ENCODE measurements at places on chromosomes 5 and 9.

- DNase-seq, result no peak
Measured at GRCh38 chr5:79971156-79971555, 19.9 kb downstream of the MTX3 start.

DNA sequence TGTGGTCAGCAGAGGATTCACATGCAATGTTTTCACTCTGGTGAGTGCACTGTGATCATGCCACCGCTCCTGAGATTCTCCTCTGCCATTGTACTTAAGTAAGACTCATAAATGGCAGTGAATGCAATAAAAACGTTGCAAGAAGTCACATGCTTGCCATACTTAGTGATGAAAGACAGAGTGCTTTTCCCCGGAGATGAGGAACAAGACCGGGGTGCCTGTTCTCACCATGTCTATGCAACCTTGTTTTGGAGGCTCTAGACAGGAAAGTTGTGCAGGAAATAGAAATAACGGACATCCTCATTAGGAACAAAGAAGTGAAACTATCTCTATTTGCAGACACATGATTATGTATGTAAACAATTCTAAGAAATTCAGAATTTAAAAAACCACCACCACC is 84.7 kb upstream of the IRX2 start:
- DNase-seq, result no peak

DNA sequence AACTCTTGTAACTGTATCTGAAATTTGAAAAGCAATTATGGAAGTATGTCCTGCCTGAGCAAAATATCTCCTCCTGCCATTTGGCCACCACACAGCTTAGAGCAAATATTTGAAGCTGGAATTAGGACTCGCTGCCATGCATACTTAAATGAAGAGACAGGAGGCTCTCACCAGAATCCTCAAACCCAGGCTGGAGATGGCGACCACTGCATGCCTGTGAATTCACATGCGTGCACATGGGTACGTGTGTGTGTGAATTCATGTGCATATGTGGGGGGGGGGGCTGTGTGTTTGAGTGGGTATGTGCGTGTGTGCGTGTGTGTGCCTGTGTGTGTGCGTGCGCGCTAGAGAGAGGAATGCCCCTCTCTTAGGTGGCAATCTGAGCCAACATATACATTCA is 84.1 kb upstream of the IRX1 start:
- no peak for DNase-seq

GRCh38 chr5:174418809-174419539 is 305.4 kb upstream of the MSX2 start:
- DNase-seq, result peak; percentile 42

GRCh38 chr5:28313953-28314352 is 1275.6 kb upstream of the CDH9 start:
- no peak for DNase-seq

- DNase-seq, result no peak
Measured at GRCh38 chr9:123168586-123168985, 99.8 kb downstream of the STRBP start.

DNA sequence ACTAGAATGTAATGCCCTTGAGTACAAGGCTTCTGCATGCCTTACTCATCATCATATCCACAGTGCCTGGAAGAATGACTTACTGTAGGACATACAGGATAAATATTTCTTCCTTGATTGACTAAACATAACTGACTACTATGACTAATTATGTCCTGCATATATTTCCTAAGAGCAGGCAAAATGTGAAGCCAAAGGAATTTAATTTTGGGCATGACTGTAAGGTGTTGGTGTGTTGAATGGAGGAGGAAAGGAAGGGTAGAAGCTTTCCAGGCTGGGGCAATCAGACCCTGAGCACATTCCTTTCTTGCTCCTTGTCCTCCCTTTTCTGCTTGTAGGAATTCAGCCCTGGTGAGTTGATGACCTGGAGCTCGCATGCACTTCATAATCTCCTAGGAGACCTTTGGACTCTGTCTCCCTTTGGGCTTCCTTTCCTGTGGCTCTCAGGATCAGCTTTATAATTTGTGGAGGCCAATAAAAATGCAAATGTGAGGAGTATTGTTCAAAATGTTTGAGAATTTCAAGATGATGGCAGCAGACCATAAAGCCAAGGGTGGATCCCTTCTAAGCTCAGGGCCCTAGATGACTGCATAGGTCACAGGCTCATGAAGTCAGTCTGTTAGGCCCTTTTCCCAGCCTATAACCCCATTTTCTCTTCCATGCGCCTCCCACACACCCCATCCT is 174.0 kb downstream of the HMHB1 start:
- DNase-seq, result no peak

DNA sequence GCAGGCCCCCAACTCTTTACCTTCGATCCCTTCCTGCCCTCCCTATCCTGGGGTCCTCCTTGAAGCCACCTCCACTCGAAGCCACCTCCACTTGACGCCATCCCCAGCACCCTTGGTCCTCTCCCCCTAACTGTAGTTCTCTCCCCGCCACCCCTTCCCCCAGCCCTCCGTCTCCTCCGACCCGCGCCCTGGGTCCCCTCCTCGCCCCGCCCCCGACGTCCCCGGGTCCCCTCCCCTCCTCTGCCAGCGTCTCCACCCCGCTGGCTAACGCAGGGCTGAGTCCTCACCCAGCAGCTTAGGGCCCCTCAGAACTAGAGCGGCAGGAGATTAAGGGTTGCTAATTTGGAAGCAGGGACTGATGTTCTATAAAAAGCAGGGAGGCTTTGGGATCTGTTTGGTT is 30.6 kb upstream of the ANKRD33B start:
- DNase-seq, result peak; percentile 96

DNA sequence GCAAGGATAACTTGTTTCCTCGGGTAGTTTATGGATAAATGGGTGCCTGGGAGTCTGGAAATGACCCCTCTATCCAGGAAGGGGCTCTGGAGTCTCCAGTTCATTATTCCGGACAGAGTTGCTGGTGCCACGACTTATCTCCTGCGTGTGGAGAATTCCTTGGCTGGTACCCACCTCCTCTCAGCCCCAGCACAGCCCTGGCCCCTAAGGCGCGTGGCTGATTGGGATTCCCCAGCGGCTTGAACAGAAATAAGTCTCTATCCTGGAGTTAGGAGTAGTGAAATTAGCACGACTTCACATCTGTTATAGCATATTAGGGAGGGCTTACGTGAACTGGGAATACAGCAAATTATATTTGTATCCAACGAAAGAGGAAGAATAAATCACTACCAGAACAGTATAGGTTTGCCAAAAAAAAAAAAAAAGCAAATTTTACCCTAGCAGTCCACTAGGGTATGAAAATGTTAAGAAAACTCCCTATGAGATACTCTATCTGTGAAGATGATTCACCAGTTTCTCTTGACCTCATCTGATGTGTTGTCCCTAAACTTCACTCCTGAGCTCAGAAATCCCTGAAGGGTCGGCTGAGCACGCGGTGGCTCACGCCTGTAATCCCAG is 172.5 kb upstream of the OTULINL start:
- DNase-seq, result no peak

DNA sequence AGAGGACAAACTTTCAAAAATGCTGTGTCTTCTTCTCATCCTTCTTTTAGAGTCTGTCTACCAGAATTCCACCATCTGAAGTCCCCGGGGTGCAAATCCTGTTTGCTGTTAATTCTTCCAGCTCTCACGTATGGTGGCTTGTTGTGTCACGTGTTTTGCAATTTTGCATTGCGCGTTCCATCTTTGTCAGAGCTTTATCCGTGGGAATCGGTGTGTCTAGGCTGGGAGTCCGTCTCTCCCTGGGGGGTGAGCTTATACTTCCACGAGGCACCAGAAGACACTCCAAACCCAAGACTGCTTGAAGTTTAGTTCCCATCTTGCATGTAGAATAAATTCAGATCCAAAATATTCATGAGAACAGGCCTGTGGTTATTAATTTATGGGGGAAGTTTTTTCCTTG is 6.1 kb upstream of the FIBCD1 start:
- no peak for DNase-seq

GRCh38 chr5:66909364-66909763 is 287.2 kb downstream of the CD180 start:
- DNase-seq, result no peak

- DNase-seq, result no peak
Measured at GRCh38 chr5:95809414-95809960, 13.0 kb downstream of the GLRX start.

GRCh38 chr9:20742833-20743232 is 58.8 kb downstream of the FOCAD start:
- no peak for DNase-seq

DNA sequence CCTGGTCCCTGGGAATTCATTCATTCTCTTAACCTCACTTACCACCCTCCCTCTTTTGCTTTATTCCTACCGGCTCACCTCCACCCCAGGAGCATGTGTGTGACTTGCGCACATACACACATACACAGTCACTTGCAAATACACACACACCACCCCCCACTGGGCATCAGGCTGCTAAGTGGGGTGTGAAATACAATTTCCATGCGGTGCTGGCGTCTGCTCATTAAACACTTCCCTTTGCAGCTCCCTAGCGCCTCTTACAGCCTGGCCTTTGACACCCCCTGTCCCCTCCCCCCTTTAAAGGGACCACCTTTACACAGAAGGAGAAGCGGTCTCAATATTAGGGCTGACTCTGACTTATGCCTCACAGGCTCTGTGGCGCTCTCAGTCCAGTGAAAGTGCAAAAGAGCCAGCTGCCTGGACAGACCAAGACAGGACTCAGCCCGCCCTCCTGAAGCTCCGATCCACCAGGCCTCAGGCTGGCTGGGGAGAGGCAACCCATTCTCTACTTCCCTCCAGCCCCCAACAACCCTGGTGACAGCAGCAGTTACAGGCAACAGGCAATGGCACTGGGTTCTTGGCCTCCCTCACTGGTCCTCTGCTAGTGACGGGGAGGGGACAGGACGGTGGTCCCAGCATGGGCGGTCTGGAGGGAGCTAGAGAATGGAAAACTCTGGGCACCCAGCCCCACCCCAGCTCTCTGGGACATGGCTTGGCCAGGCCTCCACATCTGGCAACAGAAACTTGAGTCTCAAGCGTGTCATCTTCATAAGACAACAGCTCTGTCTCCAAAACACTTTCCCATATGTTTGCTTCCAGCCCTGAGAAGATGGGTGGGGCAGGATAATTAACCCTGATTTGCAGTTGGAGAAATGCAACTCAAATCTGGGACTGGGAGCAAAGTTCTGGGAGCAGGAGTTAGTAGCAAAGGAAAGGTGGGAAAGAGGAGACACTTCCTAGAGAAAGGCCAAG is 12.0 kb downstream of the ENHO start:
- DNase-seq, result no peak

GRCh38 chr9:79054500-79054899 is 517.3 kb upstream of the TLE4 start:
- DNase-seq, result no peak

GRCh38 chr5:89580976-89581375 is 698.0 kb upstream of the MEF2C start:
- no peak for DNase-seq

DNA sequence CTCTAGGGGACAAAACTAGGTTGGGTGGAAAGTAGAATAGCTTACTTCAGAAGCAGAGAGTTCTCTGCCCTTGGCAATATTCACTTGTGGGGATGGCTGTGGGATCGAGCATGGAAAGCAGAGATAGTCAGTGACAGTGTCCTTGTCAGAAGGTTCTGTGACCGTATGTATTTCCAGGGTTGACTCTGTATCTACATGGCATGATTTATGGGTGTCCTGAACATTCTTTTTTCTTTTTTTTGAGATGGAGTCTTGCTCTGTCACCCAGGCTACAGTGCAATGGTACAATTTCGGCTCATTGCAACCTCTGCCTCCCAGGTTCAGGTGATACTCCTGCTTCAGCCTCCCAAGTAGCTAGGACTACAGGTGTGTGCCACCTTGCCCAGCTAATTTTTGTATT is 77.4 kb upstream of the LHFPL2 start:
- no peak for DNase-seq

DNA sequence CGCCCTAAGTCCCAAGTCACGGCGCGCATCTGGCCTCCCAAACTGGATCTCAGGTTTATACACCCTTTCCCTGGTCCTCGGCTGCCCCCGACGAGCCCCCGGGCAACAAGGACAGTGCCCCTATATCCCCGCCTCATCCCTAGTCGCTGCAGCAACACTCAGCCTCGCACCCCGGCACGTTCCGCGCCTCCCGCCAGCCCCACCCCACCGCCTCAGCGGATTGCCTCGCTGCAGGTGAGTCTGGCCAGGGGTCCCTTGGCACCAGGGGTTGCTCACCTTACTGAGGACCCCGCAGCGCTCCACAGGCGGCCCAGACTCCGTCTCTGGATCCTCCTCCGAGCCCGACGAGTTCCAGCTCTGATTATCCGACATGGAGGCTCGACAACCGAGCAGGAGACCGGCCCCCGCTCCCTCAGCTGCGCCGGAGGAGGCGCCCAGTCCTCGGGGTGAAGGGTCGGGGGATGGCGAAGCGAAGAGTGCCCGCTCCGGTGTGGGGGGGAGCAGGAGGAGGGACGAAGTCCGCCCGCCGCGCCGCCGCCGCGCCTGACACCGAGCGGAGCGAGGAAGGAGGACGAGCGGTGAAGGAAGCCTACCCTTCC is 494 bp downstream of the CERT1 start:
- peak; percentile 69 for DNase-seq

GRCh38 chr5:181114844-181115778 is 15.9 kb downstream of the OR2V1 start:
- peak; percentile 74 for DNase-seq

GRCh38 chr9:91898451-91899218 is 51.4 kb downstream of the ROR2 start:
- DNase-seq, result peak; percentile 66

DNA sequence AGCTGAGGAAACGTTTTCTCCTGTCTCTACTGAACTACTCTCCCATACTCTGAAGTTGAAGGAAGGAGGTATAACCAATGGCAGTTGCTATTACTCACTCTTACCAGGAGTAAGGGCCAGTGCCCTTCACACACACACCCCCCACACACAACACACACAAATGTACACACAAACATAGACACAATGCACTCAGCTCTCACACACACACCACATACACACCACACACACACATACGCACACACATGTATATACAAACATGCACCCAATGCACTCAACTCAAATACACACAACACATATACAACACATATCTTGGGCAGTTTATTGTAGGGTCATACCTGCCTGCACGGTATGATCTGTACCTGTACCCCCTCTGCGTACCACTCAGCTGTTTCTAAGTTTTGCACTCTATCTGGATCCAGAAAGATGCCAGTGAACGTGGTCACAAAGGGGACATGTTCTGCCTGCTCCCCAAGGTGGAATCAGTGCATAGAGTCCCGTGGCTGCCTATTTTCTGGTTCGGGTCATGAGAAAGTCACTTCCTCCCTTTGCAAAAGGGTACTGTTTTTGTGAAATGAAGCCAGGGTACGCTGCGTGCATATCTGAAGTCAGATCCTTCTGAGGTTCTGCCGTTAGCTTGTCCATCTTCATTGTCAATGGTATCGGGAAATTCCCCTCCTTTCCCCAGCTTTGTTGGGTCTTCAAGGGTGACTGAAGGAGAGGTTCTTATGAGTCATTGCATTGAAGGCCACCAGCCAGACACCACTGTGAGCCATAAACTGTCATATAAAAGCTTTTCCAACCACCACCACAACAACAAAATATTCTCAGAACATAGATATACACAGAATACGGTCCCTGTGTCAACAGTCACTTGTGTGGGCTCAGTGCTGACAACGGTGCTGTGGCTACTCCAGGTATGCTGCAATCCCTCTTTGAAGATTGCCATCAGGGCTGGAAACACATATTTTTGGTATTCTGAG is 131.9 kb downstream of the UGCG start:
- no peak for DNase-seq
